Left colon (tissue), 2 donors: ENCODE measurements at places on chromosomes 1 and 21.
A peak's percentile ranks its signal among the peaks of the same experiment; 100 is the strongest.

DNA sequence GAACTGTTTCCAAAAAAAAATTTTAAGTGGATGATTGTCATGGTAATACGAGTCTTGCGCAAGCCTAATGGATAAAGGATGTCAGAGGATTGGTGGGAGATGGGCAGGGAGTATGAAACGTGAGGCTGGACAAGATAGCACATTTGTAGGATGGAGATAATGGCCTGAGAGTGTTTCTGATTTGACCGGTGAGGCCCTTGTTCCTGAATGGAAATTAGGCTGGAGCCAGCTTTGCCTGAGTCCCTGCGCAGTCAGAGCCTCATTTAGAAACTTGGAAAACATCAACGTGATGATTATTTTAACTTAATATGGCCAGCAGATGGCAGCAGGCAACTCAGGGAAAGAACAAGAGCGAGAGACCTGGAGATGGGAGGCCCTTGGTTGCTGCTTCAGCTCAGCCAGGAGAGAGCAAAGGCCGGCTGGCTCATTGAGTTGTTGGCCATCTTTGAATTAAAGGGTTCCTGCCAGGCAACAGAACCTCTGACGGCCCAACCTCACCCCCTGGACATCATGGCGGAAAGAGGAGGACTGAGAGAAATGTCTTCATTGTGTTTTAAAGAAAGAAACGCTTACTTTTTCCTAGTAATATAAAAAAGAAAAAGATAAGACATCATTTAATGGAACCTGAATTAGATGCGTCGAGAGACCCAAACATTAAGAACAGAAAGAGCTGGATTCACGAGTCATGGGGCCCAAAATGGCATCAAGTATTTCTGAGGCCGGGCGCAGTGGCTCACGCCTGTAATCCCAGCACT is 80.3 kb downstream of the SELENOF start:
- DNase-seq, result peak; percentile 72

DNA sequence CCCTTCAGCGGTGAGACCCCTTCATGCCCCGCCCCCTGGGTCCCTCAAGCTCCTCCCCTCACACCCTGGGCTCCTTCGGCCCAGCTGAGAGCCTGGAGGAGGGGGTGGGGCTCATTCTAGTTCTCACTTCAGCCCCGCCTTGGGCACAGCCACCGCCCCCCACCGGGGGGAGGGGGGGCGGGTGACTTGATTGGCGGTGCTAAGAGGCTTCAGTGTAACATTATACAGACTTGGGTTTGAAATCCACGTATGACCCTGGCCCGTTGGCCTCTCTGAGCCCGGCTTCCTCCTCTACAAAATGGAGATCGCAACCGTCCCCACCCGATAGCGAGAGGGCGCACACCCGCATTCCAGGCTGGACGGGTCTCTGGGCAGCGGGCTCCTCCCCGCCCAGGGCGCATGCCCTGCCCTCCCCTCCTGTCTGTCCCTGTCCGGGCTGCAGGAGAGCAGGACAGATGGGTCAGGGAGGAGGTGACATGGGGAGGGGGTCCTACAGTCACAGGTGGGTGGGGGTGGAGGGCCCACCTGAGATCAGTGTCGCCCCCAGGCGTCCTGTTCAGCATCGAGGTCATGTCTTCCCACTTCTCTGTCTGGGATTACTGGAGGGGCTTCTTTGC is 5.1 kb downstream of the CLCNKB start:
- DNase-seq, result peak; percentile 60

GRCh38 chr1:107762751-107763390 is 202.1 kb downstream of the VAV3 start:
- DNase-seq, result no peak

- no peak for DNase-seq
Measured at GRCh38 chr21:42779431-42779861, 99.9 kb downstream of the WDR4 start.

GRCh38 chr1:209205039-209205438 is 378.5 kb upstream of the CAMK1G start:
- DNase-seq, result no peak

DNA sequence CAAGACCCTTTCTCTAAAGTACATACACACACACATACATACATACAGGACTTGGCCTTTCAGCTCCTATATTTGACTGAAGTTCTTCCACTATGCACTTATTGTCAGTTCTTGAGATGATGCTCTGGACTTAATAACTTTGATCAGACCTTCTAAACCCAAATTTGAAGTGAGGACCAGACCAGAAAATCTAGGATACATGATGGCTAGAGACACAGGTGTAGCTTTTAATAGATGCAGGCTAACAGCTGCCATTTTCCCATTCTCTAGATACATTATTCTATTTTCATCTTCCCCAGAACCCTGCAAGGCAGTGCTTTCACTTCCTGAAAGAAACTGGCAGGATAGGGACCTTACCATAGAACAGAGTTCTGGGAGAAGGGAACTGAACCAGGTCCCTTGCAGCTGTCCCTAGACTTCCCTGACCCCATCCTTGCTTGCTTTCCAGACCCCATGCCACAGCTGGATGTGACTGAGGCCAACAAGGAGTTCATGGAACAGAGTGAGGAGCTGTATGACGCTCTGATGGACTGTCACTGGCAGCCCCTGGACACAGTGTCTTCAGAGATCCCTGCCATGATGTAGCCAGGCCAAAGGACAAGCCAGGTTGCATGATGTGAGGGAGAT is 14.9 kb upstream of the RAB42 start:
- DNase-seq, result no peak

GRCh38 chr1:164228928-164229327 is 330.1 kb upstream of the PBX1 start:
- no peak for DNase-seq

DNA sequence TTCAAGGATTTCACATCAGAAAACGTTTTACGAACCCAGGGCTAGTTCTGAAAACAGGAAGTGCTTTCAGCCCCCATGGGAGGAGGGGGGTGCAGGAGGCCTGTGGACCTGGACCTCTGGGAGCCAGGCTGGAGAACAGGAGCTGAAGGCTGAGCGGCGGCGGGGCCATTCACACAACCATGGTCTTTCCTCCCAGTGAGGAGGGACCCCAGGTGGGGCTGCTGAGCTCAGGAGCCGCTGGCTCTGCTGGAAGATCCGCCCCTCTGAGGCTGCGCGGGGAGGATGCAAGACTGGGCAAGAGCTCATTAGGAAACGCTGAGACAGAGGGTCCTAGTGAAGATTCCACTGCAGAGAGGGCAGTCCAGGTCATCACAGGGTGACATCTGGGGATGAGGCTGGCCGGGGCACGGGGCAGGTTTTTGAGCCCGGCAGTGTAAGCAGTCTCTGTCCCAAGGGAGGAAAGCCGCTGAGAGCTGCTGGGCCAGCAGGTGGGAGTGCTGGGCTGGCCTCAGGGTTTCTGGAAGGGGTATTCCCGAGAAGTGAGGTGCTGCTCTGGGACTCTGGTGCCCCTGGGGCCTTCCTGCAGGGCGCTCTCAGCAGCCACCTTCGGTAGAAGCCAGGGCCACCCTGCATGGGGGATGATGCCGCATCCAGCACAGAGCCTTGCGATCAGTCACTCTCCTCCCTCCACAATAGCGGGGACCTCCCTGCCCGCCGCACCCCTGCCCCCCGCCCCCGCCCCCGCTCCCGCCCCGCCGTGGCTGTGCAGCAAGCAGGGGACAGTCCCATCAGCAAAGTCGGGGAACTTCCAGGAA is 7.5 kb downstream of the MX2 start:
- DNase-seq, result peak; percentile 28

DNA sequence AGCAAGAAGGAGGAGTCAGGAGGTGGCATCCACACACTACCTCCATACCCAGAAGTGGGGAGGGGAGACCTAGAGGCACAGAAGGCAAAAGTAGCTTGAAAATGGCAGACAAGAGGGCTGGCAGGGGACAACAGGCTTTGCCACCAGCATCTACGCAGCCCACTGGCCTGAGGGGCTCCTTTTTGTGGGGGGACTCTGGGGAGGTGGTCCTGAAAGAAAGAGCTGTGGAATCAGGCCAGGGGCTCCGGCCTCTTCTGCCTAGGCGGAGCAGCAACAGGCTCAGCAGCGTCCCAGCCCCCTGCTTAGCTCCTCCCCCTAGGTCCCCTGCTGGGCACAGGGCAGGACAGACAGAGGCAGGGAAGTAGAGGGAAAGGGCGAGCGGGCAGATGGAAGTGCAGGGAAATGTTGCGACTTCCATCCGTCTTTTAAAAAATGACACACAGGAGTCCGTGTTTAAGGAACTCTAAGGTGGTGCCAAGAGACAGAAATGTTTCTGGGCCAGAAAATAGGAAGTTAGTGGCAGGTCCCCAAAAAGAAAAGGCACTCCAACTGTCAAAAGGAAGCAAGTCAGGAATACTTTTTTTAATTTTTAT is 10.0 kb upstream of the LEFTY2 start:
- DNase-seq, result no peak

DNA sequence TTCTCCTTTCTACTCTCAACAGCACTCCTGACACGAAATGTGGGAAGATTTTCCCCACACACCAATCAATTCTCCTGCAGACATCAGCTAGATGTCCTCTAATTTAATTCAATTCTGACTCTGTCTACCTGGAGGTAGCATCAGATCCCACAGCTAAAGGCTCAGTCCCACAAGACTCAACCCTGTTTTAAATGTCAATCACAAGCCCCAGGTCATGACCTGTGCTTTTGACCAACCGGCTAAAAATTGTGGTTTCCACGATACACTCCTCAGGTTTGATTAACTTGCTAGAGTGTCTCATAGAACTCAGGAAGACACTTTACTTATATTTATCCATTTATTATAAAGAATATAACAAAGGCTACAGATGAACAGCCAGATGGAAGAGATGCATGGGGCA is 27.4 kb downstream of the IL23R start:
- no peak for DNase-seq

DNA sequence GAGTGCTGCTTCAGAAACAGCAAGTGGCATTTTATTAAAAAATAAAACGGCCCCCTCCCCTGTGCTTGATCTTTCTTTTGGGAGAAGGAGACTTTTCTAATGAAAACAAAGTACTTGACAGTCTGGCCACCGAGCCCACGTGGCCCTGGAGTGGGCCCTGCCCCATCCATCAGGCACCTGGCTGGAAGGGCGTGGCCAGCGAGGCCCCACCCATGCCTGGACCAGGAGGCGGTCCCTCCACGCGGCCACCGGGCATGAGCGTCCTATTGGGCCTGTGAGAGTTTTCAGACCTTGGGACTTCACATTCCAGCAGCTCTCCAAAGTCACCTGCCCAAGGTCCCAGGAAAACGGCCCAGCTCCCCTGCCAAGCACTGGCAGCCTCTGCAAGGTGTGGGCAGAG is 144.7 kb downstream of the CASZ1 start:
- no peak for DNase-seq

DNA sequence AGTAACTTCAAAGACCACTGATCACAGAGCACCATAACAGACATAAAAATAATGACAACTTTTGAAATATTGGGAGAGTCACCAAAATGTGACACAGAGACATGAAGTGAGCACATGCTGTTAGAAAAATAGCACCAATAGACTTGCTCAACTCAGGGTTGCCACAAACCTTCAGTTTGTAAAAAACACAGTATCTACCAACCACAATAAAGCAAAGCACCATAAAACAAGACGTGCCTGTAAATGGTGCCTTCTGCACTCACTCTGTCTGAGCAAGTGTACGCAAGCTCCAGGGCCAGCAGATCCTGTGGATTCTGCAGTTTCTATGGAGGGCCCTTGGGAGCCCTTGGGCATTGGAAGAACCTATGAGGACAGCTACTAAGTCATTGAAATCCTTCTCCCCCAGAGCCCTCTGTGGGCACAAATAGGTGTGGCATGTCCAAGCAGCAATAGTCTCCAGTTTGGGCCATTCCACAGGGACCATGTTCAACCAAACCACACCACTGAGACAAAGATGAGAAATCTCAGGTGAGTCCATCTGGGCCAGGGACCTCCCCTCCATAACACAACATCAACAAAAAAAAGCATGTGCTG is 116.9 kb upstream of the RAB4A start:
- no peak for DNase-seq
